Activated CD4-positive, alpha-beta T cell treated with anti-CD3 and anti-CD28 coated beads for 24 hours (primary cell): ENCODE measurements at places on chromosomes 2 and 18.

DNA sequence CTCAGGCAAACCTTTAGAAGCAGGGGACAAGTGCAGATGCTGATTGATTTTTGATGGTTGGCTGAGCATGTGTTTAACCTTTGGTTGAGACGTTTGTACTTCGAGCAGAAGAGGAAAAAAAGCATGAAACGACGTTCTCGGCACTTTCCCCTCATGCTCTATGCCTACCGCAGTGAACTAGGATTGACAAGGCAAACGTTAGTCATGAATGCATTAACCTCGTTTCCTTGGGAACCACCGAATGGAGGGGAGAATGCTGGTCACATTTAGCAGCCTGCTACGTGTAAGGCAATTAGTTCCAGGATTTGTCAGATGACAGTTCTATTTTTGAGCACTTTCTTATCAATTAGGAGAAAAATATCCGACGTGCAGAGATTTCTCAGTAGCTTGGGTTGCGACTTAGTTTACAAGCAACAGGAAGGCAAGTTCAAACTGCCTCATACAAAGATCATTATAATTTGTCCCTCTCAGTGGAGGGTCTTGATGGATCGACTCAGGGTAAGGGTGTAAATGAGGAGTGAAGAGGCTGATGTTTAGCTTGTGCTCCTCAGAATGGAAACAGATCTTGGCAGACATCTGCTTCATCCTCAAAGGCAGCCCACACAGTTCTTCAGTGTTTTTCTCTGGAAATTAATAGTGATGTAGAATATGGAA lies 47.4 kb upstream of the GPR45 start:
- no peak for DNase-seq

GRCh38 chr2:235238537-235238936 lies 255.3 kb upstream of the AGAP1 start:
- DNase-seq: no peak

- DNase-seq: no peak
Measured at GRCh38 chr2:2775018-2775417, 443.9 kb upstream of the MYT1L start.

DNA sequence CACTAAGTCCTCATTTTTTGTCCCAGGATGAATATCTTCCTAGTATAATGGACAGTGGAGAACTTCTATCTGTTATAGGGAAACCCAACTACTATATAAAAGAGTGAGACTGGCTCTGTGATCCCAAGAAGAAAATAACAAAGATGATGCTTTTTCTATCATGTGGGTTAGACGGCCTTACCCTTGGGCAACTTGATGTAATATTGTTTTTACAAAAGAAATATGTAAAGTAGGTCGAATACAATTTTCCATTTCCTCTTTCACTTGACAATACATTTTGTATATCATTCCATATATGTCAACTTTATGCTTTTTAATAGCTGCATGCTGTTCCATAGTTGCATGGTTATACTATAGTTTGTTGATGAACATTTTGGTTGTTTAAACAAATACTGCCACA lies 87.5 kb upstream of the SESTD1 start:
- no peak for DNase-seq

DNA sequence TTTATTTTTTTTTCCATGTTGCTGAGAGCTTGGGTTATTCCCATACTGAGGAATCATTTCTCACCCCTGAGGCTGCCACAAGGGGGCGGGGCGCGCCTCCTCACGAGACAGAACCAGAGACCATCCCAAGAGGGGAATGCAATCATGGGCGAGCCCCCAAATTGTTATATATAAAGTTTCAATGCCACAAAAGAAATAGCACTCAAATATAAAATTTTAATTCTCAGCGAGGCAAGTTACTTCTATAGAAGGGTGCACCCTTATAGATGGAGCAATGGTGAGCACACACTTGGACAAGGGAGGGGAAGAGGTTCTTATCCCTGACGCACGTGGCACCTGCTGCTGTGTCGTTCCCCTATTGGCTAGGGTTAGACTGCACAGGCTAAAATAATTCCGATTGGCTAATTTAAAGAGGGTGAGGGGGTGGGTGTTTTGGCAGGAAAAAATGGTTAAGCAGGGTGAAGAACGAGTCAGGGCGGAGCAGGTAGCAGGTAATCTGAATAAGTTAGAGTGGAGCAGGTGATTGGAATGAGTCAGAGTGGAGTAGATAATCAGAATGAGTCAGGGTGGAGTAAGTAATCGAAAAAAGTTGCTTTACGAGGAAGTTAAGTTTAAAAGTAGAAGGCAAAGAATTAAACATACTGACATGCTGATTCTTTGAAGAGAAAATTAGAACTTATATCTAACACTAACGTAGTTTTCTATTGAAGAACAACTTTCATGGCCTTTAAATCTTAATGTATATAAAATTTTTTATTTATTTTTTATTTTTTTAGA lies 177.5 kb downstream of the MTCL1 start:
- no peak for DNase-seq

DNA sequence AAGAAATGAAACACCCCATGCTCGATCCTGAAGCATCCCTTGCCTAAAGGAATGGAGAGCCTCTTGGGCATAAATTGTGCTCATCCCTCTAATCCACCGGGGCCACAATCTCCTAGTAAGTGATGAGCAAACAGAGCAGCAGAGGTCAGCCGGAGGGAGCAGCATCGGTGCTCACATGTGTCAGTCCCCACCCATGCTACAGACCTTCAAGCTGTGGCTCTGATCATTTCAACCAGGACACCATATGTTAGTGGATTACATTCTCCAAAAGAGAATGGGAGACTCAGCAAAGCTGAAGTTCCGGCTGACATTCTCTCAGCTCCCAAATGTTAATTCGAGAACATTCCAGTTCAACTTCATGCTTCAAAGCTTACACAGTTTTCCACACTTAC lies 75.6 kb downstream of the AAK1 start:
- DNase-seq: no peak

- no peak for DNase-seq
Measured at GRCh38 chr2:36886664-36887063, 79.7 kb downstream of the STRN start.

- no peak for DNase-seq
Measured at GRCh38 chr2:150142561-150142960, 344.9 kb downstream of the RND3 start.

DNA sequence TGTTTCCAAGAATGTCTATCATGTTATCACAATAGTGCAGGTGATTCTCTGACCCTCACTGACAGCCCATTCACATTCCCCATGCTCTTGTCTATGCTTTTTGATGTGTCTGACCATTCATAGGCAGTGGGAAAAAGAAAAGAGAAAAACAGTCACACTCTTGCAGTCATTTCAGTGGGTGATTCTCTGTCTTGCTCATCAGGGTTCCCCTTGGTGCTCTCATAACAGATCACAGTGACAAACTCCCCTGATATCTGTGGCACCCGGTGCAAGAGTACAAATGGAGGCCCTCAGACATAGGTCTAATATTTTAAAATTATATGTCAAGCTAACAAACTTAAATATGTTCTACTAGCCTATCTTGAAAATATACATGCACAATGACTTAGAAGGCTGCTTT lies 72.7 kb upstream of the PPP1CB start:
- DNase-seq: no peak

DNA sequence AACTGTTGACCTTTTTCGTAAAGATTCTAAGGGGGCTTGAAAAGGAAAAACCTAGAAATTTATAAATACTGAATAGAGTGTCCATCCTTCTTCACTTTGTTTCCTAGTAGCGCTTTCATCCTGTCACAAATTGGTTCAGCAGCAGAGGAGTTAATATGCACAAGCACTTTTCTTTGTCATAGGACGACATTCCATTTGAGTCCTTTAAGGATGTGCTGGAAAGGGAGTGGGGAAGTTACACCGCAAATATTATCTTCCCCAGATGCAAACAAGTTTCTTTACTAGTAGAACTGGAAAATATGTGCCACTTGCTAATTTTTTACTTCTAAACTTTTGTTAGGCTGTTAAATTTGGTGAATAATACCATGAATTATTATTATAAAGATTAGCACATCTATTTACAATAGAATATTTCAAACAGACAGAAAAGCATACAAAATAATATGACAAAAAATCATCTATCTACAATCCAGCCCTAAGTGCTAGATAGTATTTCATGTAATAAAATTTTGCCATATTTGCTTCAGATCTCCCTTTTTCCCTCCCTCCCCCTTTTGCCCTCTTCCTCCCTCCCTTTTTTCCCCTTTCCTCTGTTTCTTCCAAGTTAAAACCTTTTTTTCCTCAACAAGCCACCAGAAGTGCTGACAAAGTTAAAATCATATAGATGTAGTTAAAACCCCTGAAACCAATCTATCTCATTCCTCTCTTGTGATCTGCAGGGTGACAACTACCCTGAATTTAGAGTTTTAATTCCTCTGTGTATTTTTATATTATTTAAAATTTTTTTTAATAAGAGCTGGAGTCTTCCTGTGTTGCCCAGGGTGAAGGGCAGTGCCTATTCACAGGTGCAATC lies 50.5 kb upstream of the MAP4K3 start:
- no peak for DNase-seq

DNA sequence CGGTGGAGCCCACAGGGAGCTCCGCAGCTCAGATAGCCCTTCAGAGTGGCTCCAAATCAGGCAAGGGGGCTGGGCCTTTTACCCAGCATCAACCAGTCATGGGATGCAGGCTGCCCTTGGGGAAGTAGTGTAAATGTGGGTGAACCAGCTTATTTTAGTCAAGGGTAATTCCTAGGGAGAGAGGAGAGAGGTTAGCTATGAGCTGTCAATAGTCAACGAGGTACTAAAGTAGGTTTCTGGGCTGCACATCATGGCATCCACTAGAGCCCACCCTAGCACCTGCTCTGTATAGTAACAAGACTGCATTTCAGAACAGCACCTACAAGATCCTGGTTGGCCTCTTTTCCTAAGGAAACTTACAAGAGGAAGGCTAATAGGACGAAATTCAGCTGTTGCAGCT lies 9.5 kb upstream of the MCM6 start:
- DNase-seq: no peak

GRCh38 chr2:128726911-128727310 lies 408.2 kb upstream of the HS6ST1 start:
- DNase-seq: no peak

DNA sequence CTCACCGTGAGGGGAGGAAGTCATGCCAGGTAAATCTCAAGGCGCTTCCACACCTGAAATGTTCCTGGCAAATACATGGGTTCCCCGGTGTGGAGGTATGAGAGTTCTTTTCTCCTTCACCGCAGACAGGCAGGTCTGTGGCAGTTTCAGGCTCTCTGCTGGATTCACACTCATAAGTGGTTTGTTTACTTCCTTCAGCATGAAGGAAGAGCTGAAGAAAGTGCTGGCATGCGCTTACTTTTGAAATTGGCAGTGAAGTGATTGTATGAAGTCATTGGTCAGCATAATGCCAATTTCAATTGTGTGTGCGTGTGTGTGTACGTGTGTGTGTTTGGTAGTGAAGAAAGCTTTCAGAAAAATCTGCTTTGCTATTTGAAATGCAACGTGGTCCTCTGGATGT lies 43.4 kb downstream of the RNF144A start:
- no peak for DNase-seq

DNA sequence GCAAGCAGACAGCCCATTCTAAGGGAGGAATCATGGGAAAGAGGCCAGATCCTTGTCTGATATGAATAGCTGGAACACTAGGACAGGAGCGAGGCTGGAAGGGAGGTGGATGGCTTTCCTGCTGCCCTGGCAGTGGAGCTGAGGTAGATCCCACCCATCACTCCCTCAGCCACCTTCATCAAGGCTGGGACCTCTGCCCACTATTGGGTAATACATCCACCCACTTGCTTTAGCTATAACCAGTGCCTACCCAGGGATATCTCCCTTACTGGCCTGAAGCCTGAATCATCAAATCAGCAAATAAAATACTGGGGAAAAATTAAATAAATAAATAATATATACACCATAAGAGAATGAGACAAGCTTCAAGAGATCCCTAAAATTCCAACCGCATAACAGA lies 183.2 kb upstream of the KYNU start:
- no peak for DNase-seq

DNA sequence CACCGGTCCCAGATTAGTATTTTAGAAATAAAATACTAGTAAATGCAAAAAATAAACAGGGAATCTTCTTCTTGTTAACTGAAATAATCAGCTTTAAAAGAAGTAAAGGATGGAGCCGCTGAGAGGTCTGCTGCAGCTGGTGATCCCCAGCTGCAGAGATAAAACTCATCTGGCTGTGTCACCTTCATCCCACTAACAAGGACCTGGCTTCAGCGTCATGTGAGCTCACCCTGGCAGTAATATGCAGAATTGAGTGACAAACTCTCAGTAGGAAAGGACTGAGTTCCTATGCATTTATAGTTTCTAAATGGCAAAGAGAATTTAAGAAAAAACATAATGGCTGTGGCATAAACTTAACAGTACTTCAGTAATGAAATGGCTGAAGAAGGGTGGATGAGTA lies 27.3 kb downstream of the VPS4B start:
- no peak for DNase-seq

- DNase-seq: no peak
Measured at GRCh38 chr2:2860589-2861300, 516.9 kb downstream of the EIPR1 start.

- DNase-seq: no peak
Measured at GRCh38 chr2:39443009-39443408, 5.9 kb upstream of the MAP4K3 start.

DNA sequence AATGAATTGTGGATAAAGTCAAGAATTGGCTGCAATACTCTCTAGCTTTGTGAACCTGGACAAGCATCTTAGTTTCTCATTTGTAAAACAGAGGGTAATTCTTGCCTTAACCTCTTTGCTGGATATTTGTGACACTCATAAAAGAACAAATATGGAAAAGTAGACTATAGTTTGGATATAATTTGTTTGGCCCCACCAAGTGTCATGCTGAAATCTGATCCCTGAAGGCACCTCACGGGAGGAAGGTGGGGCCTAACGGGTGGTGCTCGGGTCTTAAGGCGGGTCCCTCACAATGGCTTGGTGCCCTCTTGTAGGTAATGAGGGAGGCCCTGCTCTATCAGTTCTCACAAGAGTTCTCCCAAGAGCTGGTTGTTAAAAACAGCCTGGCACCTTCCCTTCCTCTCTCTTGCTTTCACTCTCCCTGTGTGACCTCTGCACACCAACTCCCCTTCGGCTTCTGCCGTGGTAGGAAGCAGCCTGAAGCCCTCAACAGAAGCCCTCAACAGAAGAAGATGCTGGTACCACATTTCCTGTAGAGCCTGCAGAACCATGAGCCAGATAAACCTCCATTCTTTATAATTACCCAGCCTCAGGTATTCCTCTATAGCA lies 37.4 kb downstream of the ARL4C start:
- no peak for DNase-seq

- no peak for DNase-seq
Measured at GRCh38 chr2:23137166-23137565, 247.8 kb upstream of the KLHL29 start.
